ENCODE measurements at places on chromosomes 1 and 21. TPM values are rescaled to one million over a fixed set of nuclear protein-coding genes. Genes with fewer than 3 reads are reported as not detected.

DNA sequence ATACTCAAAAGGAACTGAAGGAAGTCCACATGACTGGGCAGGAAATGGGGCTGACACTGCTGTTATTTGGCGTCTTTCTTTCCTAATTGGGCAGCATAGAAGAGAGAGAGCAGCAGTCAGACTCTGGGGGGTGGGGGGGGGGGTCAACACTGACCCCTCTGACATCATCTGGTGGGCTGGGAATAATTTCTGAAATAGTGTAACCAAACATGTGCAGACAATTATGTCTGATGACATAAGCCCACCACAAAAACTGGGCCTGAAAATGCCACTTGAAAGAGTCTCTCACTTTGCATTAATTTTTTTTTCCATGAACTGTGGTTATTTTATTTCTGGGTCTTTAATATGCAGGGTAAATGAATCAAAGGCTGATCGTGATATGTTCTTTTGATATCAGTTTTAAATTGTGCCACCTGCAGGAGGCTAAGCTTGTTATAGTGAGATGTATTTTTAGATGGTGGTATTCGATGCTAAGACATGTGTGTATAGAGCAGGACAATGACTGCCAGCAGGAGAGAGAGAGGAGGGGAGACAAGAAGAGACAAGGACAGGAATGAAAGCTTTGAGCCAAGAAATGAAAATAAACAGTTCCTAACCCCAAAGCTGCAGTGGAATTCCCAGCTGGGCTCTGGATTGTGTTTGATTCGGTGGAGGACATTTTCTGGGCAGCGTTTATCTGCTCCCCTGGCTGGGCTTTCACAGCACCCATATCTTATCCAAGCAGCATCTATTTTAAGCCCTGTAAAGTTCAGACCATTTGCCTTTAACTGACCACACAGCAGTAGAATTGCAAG lies 264.7 kb downstream of the PBX1 start:
- peak; percentile 3 for DNase-seq

DNA sequence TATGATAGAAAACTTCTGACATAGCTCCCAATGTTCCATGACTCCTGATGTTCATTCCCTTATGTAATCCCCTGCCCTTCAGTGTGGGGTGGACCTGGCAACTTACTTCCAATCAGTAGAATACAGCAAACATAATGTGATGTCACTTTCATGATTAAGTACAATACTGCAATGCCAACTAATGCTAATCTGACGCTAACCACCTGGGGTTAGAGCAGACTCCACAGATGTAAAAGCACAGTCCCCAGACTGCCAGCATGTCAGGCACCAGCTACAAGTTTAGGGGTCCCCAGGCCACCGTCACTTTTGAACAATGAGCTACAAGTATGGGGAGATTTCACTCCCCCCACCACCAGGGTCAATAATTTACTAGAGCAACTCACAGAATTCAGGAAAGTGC lies 32.3 kb upstream of the FBXO28 start:
- DNase-seq = no peak

GRCh38 chr1:18155881-18156385 lies 48.3 kb downstream of the IGSF21 start:
- DNase-seq = no peak

Gene CNIH3
- total RNA-seq = 31.4 TPM

Gene RGS4
- 48.0 TPM for total RNA-seq

Gene FCRL3
- not detected for total RNA-seq

Data from HFFc6 (cell line).